ENCODE measurements at places on chromosomes 7 and 10.

DNA sequence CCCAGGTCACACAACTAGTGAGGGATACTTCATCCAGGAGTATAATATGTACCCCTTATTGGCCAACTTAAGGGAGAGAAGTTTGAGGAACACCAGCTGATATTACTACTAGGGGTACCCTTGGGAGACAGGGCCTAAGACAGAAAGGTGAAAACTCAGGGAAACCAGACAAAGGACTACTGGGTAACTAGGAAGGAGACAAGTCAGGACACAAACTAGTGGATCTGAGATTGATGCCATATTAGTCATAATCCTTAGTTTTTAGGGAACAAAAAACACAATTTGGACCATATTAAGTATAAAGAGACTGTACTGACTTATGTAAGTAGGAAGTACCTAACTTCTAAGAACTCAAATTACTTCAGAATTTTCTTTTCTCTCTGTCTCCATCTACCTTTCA lies 79.3 kb upstream of the CCDC6 start:
- DNase-seq: no peak

DNA sequence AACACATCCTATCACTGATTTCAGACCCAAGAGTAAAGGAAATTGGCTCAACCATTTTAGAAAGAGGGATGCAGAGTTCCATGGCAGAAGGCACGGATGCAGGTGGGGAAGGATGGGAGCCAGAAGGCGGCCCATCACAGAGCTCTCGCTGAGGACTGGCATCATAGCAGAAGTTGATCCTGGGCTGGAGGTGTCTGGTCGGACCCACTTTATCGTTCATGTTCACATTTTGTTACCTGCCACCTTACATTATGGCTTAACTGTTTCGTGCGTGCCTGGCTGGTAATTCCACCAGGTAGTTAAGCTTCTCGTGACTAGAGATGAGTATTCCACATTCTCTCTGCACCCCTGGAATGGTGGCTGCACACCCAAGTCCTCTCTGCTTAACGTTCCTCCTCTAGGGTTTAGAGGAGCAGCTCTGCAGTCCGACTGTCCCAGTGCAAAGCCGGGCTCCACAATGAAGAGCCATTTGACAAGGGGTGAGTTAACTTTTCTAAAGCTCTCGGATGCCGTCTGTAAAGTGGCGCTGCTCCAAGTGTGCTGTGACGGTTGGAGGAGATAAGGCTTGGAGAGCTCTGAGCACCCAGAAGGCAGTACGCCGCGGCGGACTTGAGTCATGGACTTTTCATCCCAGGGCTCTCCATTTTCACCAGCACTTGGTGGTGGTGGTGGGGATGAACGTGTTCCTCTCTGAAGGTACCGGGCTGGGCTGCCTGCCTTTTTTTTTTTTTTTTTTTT lies 157.1 kb upstream of the SHH start:
- no peak for DNase-seq

- no peak for DNase-seq
Observed at GRCh38 chr7:117210397-117210796, 112.5 kb downstream of the WNT2 start.

DNA sequence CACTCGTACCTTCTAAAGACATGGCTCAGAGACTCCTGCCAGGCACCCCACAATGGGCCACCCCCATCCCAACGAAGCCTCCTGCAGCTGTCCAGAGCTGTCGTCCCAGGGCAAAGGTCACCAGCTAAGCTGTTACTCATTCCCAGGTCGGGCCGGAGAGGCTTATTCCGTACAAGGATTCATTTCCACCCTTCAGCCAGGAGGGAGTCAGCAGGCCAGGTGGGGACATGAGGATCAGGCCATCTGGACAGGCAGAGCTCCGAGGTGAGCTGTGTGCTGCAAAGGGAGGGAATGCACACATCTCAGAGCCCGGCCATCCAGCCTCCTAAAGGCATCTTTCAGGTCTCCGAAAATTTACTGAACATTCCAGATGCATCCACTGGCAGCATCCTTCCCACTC lies 63.9 kb upstream of the NANOS1 start:
- no peak for DNase-seq

DNA sequence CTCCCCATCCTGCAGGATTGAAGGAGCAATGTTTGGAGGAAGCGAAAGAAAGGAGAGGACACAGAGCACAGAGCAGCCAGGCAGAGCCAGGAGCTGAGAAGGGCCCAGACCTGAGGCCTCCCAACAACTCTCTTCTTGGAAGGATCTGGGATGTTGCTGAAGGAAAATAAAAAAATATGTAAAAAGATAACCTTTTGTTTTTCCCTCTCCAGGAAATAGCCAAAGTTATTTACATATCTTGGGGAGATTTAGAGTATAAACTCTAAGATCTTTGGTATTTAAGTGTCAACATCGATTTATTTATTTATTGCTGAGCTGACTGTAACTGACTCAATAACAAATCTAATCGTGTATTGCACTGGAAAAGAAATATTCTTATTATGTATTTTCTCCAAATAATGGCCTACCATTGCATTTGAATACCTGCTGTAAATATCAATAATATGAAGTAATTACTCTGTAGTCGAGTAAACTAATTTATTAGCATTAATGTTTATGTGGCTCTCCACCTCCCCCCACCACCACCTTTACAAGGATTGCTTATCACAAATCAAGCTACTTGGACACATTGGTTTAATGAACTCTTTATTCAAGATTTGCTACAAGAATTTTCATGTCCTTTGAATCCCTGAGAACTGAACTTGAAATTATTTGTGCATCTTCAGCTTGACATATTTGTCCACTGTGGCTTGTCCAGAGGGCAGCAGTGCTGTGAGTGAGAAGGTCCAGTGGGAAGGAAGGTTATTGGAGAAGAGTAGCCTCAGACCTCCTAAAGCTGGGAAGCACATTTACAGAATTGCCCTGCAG lies 1.8 kb upstream of the HOXA11 start:
- DNase-seq: no peak

GRCh38 chr7:71905821-71906220 lies 506.3 kb downstream of the CALN1 start:
- no peak for DNase-seq

GRCh38 chr10:32141018-32141807 lies 85.0 kb upstream of the KIF5B start:
- DNase-seq: no peak

DNA sequence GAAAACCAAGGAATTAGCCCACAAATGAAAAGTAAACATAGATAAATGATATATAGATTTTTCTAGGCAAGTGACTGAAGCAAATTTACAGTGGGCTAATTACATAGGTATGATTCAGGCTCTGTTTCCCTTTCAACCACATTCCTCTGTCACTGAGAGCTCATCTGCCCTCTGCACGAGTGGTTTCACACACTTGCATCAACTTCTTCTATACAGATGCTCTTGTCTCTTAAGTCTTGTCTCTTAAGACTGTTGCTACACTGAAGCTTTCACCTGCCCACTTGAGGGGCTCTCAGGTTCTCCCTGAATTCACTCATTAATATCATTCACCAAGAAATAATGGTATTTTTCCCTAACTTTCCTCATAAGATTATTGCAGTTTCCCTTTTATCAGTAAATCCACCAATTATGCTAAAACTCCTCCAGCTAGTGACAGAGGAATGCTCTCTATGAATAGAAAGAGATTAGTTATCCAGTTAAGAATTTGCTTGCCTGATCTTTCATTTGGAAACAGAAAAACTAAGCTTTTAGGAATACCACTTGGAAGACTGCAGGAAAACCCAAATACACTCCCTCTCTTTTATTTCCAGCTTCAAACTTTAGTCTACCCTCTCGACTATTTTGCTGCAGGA lies 95.7 kb downstream of the ELAPOR2 start:
- DNase-seq: no peak

- no peak for DNase-seq
Observed at GRCh38 chr10:101285519-101286070, 56.3 kb upstream of the LBX1 start.

DNA sequence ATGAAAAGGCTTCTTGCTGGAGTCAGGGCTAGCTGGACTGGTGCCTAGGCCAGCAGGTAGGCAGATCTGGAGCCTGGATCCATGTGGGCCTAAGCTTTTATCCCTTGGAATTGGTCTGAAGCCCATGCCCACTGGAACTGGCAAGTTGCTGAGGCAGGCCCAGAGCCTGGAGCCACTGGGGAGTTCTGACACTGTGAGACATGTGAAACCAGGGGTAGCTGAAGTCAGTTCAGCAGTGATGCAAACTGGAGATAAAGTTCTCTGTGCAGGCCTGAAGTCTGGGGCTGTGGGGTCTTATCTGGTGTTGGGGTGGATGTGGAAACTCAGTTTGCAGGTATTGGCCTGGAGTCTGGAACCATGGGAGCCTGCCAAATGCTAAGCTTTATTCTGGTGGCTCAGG lies 9.7 kb upstream of the THSD7A start:
- DNase-seq: no peak

- no peak for DNase-seq
Observed at GRCh38 chr7:70598976-70599375, 533.0 kb upstream of the GALNT17 start.

- DNase-seq: no peak
Observed at GRCh38 chr7:17844514-17845196, 95.6 kb downstream of the SNX13 start.

DNA sequence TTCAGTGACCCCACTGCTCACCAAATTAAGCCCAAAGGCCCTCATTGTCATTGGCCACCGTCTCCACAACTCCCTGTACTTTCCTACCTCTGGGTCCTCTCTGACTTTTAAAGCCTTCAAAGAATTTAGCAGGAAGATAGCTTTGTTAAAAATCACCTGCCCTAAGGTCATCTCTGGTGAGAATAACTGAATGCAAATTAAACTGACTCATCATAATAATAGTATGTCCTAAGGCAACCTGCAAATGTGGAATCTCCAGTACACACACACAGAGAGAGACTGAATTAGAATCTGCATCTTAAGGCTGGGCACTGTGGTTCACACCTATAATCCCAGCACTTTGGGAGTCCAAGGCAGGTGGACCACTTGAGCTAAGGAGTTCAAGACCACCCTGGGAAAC lies 24.1 kb downstream of the OAT start:
- no peak for DNase-seq

GRCh38 chr10:1050554-1050953 lies 1.6 kb upstream of the IDI1 start:
- DNase-seq: peak; percentile 37

GRCh38 chr10:65358565-65358964 lies 1567.3 kb upstream of the LRRTM3 start:
- no peak for DNase-seq

DNA sequence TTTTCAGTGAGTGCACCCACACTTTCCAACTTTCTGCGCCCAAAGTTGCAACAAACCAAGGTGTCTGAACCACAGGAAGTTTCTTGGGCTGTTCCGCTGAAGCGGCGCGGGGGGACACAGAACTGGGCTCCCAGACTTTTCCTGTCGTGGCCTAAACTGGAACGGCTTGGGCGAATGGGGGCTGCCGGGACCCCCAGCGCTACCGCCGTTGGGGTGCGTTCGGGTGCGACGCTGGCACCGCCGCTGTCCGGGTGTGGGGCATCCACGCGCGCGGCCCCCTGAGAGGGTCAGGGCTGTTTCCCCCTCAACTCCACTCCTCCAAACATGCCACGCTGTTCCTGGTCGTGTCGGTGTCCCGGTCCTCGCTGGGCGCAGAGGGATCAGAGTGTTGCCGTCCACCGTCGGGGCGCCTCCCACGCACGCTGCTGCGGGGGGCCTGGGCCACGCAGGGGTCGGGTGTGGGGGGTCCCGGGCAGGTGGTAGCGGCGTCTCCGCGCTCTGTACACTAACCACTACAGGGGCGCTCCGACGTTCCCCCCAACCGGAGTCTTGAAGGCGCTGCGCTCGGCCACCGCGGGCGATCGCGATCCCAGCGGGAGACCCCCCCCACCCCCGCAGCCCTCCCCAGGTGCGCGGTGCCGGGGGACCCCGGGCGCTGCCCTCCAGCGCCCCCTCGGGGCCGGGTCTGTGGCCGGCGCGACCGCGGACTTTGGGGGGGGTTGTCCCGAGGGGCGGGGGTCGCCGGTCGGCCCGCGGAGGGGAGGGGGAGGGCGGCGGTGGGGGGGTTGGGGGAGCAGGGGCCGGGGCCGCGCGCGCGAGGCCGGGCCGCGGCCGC lies 2.2 kb upstream of the CUX1 start:
- peak; percentile 66 for DNase-seq

DNA sequence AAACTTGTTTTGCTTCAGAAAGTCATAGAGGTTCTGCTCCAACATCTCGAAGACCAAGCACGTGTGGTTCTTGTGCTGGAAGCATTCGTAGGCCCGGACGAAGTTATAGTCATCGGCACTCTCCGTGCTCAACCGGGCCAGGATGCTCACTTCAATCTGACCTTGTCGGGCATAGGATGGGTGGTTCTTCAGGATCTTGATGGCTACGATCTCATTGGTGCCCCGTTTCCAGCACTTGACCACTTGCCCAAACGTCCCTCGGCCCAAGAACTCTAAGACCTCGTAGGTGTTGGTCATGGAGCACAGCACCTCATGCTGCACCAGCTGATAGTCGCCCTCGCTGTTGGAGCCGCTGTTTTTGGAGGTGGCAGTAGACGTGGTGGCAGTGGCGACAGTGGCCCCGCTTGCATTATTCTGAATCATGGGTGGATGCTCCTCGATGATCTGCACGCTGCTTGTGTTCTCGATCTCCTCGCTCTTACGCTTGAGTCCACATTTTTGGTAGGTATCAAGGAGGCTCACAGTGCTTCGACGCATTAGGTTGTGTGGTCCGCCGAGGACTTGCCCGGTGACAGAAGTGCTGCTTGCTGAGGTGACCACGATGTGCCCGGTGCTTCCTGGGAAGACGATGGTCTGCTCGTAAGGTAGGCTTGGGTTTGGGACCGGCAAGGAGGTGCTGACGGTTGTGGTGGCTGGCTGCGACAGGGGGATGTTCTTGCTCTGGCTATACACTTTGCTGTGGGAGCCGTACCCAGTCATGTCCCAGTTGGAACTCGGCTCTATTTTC lies 61.4 kb downstream of the HIPK2 start:
- no peak for DNase-seq

GRCh38 chr7:128679920-128680319 lies 7.8 kb downstream of the GARIN1A start:
- no peak for DNase-seq

DNA sequence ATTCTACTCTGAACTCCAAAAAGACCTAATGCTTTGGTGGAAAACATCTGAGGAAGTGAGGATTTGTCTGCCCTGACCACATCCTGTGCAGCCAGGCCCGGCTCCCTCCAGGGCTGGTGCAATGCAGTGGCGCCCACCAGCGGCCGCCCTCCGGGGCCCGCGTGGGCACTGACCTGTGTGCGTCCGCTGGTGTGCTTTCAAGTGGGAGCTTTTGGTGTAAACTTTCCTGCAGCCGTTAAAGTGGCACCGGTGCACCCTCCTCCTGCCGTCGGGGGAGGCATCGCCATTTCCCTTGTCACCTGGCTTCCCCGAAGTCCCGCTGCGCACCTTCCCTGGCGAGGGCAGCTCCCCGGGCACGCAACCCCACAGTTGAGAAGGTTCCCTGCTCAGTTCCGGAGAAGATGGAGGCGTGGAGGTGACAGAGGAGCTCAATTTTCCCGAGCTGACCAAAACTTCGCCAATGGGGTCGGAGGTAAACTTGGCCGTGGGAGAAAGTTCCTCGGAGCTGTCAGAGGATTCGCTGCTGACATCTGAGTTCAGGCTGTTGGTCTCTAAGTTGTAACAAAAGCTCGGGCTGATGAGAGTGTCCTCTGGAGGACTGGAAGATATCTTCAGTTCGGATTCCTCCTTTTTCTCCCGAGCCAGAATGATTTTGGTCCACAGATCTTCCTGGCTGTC lies 3.4 kb downstream of the KLF6 start:
- peak; percentile 69 for DNase-seq

GRCh38 chr7:57384380-57384779 lies 65.6 kb upstream of the ZNF716 start:
- no peak for DNase-seq

Data from activated naive CD4-positive, alpha-beta T cell treated with Interleukin-2 at 50 U/mL for 16 hours (primary cell).